T-helper 17 cell (primary cell): ENCODE measurements at places on chromosomes 1 and 21. TPM values are rescaled to one million over a fixed set of nuclear protein-coding genes. Genes with fewer than 3 reads are reported as not detected.

GRCh38 chr1:228110556-228110955 lies 1.5 kb upstream of the MRPL55 start:
- peaks cover 8% of the 10 kb centered on the region for H3K4me1 ChIP-seq
- no peak overlapping the region for H3K4me3 ChIP-seq
- H3K27ac ChIP-seq, result peak overlapping the region; percentile 85
- H3K27me3 ChIP-seq, result no peaks in the 10 kb centered on the region
- no peaks in the 10 kb centered on the region for H3K36me3 ChIP-seq
- no peak for DNase-seq

DNA sequence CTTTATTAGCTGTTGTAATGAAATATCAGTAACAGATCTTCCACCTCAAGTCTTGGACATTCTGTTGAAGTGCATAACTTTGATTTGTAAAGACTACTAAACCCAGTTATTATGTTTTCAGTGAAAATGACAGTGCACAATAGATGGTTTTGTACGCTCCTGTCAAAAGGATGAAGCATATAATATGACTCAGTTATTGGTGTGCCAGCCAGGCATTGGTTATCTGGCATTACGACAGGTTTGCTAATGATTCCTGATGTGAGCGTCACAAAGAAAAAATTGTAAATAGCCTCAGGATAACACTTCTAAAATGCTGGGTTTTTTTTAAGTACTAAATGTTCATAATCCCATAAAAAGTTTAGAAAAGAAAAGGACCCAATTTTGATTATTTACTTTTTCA lies 147.9 kb downstream of the MAGI3 start:
- no peak overlapping the region for H3K27ac ChIP-seq
- no peaks in the 10 kb centered on the region for H3K4me1 ChIP-seq

GRCh38 chr1:184811439-184812111 lies 56.9 kb upstream of the EDEM3 start:
- no peaks in the 10 kb centered on the region for H3K27me3 ChIP-seq
- H3K4me3 ChIP-seq, result no peak overlapping the region
- peaks cover 4% of the 10 kb centered on the region for H3K4me1 ChIP-seq
- peak overlapping the region; percentile 83 for H3K27ac ChIP-seq

GRCh38 chr21:37117204-37117603 lies 44.1 kb downstream of the TTC3 start:
- H3K4me3 ChIP-seq, result no peak overlapping the region
- peaks cover 4% of the 10 kb centered on the region for H3K36me3 ChIP-seq
- H3K4me1 ChIP-seq, result peaks cover 16% of the 10 kb centered on the region
- H3K27ac ChIP-seq, result no peak overlapping the region
- H3K27me3 ChIP-seq, result no peaks in the 10 kb centered on the region

GRCh38 chr1:231800108-231800507 lies 173.5 kb downstream of the DISC1 start:
- peaks cover 3% of the 10 kb centered on the region for H3K36me3 ChIP-seq
- H3K27me3 ChIP-seq, result no peaks in the 10 kb centered on the region
- no peak for DNase-seq
- H3K27ac ChIP-seq, result no peak overlapping the region
- H3K4me1 ChIP-seq, result peaks cover 2% of the 10 kb centered on the region
- H3K4me3 ChIP-seq, result no peak overlapping the region

DNA sequence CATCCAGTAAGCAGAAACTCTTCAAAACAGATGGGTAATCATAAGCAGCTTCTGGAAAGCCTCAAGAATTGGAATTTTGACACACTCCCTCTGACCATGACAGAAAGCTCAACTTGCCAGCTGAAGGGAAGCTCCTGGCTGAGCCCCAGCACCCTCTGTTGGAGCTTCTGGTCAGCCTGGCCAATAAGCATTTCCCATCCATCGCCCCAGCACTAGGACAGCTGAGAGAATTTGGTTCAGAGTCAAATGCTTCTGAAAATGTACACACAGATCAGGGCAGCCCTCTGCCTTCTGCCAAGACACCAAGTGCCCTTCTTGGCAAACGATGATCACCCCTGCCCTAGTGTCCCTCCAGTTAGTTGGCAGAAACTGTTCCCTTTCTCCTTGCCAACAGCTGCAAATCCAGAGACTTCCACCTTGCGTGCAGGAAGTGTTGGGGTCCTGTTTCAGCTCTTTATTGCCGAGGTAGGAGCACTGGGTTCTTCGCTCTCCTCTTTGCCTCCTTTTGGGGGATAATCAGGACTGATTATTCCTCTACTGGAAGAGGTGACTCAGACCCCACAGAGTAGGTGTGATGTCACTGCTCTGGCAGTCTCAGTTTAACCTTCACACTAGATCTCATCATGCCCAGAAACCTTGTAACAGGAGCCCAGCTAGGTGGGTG lies 11.9 kb downstream of the PIGV start:
- H3K4me3 ChIP-seq, result peak overlapping the region; percentile 62
- peak overlapping the region; percentile 92 for H3K27ac ChIP-seq
- DNase-seq, result no peak
- H3K27me3 ChIP-seq, result no peaks in the 10 kb centered on the region
- peaks cover 26% of the 10 kb centered on the region for H3K4me1 ChIP-seq

DNA sequence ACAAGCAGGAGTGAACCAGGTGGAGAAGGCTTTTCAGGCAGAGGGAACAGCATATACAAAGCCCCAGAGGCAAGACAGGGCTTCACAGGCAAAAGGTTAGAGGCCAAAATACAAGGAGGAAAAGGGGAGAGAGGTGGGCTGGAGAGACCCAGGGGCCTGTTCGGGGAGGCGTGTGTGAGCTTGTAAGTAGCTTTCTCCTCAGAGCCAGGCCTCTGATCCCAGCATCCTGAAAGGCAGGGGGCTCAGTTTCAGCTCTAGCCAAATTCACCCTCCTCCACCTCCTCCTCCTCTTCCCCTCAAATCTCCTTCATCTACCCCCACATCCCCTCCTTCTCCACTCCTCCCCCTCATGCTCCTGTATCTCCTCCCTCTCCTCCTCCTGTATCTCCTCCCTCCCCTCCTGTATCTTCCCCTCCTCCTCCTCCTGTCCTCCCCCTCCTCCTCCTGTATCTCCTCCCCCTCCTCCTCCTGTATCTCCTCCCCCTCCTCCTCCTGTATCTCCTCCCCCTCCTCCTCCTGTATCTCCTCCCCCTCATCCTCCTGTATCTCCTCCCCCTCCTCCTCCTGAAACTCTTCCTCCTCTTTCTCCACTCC lies 148.6 kb downstream of the ST6GALNAC5 start:
- peaks cover 2% of the 10 kb centered on the region for H3K4me1 ChIP-seq
- no peak overlapping the region for H3K27ac ChIP-seq
- DNase-seq, result no peak
- peaks cover 28% of the 10 kb centered on the region for H3K27me3 ChIP-seq
- H3K36me3 ChIP-seq, result no peaks in the 10 kb centered on the region

DNA sequence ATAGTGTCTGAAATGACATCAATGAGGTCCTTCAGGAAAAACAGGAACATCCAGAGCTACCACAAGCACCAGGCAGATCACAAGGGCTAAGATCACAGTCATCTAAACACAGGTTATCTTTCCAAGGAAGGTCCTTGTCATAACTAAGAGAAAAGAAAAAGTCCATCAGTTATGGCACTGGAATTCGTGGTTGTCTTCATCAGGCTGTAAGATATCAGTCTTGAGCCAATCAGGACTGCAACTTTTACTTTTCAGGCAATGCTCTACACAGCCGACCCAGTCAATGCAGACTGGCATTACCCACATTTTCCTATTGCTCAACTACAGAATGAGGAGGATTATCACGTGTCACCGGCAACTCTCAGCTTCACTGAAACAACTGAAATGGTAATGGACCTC lies 26.4 kb downstream of the SORT1 start:
- H3K4me1 ChIP-seq, result peaks cover 11% of the 10 kb centered on the region
- no peak for DNase-seq
- peaks cover 46% of the 10 kb centered on the region for H3K27me3 ChIP-seq

RGS8 gene
- total RNA-seq, result not detected

- H3K36me3 ChIP-seq, result peaks cover 3% of the 10 kb centered on the region
- no peaks in the 10 kb centered on the region for H3K27me3 ChIP-seq
- H3K27ac ChIP-seq, result peak overlapping the region; percentile 43
- no peak for DNase-seq
These were observed 40.3 kb downstream of the KIF1B start for GRCh38 chr1:10250663-10251062.

- no peak overlapping the region for H3K27ac ChIP-seq
- no peak for DNase-seq
- no peaks in the 10 kb centered on the region for H3K36me3 ChIP-seq
These were observed 339.7 kb downstream of the PTPRC start for GRCh38 chr1:198978523-198978922.

DNA sequence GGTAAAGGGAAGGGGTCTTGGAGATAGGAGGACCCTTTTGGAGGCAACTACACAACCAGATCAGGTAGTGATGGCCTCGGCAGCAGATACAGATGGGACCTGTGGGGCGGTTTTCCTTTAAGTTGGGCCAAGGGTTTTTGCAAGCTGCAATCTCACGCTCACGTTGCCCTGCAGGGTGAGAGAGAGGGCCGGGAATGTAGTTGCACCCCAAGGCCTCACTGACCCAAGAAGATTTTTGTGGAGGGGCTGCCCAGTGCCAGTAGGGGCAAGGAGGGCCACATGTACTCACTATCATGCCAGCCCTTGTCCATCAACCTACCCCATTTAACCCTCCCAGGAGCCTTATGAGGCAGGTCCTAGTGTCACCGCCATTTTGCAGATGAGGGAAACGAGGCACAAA lies 57.7 kb upstream of the SELENON start:
- DNase-seq, result no peak
- no peaks in the 10 kb centered on the region for H3K27me3 ChIP-seq
- no peak overlapping the region for H3K27ac ChIP-seq
- H3K4me3 ChIP-seq, result no peak overlapping the region

RIPPLY3 gene
- not detected for total RNA-seq

SERPINC1 gene
- total RNA-seq, result not detected

LRRC8C gene
- total RNA-seq, result 46.0 TPM

- H3K27me3 ChIP-seq, result peaks cover 74% of the 10 kb centered on the region
- H3K4me3 ChIP-seq, result no peak overlapping the region
- no peaks in the 10 kb centered on the region for H3K4me1 ChIP-seq
These were observed 11.5 kb downstream of the FCRL5 start for GRCh38 chr1:157540852-157541251.

DNA sequence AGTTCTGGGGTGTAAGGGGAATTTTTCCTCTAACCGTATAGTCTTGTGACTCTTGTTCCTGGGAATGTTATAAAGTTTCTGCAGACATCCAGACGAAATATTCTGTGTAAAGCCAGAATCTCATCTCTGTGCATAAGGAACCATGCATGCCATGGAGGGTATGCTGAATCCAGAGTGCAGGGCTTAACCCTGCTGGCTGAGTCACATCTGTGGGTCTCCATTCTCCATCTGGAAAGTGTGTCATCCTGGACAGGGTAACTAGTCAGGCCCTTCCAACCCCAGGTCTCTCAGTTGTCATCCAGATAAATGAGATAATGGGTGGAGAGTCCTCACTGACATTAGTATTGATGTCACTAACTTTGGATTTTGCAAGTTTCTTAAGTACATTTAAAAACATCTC lies 48.8 kb downstream of the ATP5PO start:
- H3K27ac ChIP-seq, result no peak overlapping the region
- peaks cover 2% of the 10 kb centered on the region for H3K36me3 ChIP-seq
- H3K4me1 ChIP-seq, result peaks cover 2% of the 10 kb centered on the region
- no peak overlapping the region for H3K4me3 ChIP-seq

- DNase-seq, result no peak
- no peaks in the 10 kb centered on the region for H3K27me3 ChIP-seq
- H3K4me3 ChIP-seq, result no peak overlapping the region
- H3K4me1 ChIP-seq, result peaks cover 6% of the 10 kb centered on the region
- H3K27ac ChIP-seq, result no peak overlapping the region
These were observed 180.3 kb upstream of the DMRTA2 start for GRCh38 chr1:50603274-50604271.

CD2 gene
- 152 TPM for total RNA-seq

DNA sequence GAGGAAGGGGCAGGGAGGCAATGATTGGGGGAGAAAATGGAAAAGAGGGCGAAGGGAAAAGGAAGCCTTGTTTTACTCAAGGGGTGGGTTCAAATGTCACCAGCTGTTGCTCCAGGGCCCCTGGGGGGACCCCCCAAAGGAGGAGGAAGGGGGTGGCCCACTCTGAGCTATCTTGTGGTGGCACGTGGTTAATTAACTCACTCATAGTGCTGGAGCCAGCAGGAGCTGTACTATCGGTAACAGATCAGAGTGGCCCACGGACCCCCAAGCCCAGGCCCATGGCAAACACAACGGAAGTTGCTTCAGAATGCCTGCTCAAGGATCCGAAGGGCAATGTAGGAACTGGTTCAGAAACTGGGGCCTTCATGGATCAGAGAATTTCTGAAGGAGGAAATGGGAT lies 7.2 kb downstream of the TFF2 start:
- H3K4me3 ChIP-seq, result no peak overlapping the region
- H3K36me3 ChIP-seq, result no peaks in the 10 kb centered on the region
- H3K27ac ChIP-seq, result no peak overlapping the region
- no peaks in the 10 kb centered on the region for H3K4me1 ChIP-seq
- H3K27me3 ChIP-seq, result no peaks in the 10 kb centered on the region

ZDHHC18 gene
- total RNA-seq, result 71.2 TPM

- DNase-seq, result no peak
- peaks cover 9% of the 10 kb centered on the region for H3K27me3 ChIP-seq
- no peaks in the 10 kb centered on the region for H3K36me3 ChIP-seq
- H3K27ac ChIP-seq, result no peak overlapping the region
These were observed 449.1 kb upstream of the KAZN start for GRCh38 chr1:14149431-14149830.

SPRR1A gene
- not detected for total RNA-seq

SPRR2A gene
- not detected for total RNA-seq

COL24A1 gene
- 3.3 TPM for total RNA-seq

OR10Z1 gene
- total RNA-seq, result not detected

DNA sequence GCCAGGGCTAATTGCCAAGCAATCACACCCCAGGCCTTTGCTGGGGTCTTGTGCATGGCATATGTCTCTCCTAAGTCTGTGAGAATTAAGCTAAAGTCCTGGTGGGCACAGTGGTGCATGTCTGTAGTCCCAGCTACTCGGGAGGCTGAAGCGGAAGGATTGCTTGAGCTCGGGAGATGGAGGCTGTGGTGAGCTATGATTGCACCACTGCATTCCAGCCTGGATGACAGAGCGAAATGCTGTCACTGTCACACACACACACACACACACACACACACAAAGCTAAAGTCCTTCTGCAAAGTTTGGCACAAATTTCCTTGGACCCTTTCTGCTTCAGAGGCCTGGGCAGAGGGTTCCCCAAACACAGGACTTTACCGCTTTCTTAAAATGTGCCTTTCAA lies 31.3 kb upstream of the DNAJC11 start:
- peaks cover 14% of the 10 kb centered on the region for H3K27me3 ChIP-seq
- no peak for DNase-seq
- H3K4me3 ChIP-seq, result no peak overlapping the region

PAPPA2 gene
- 0.73 TPM for total RNA-seq

- no peak for DNase-seq
- no peaks in the 10 kb centered on the region for H3K36me3 ChIP-seq
- H3K4me1 ChIP-seq, result no peaks in the 10 kb centered on the region
- no peak overlapping the region for H3K4me3 ChIP-seq
- H3K27me3 ChIP-seq, result no peaks in the 10 kb centered on the region
- H3K27ac ChIP-seq, result no peak overlapping the region
These were observed 1005.4 kb downstream of the ADGRL2 start for GRCh38 chr1:82806133-82806532.

GRCh38 chr1:4262665-4263064 lies 362.6 kb upstream of the C1orf174 start:
- no peaks in the 10 kb centered on the region for H3K4me1 ChIP-seq
- DNase-seq, result no peak
- H3K4me3 ChIP-seq, result no peak overlapping the region
- peaks cover 1% of the 10 kb centered on the region for H3K36me3 ChIP-seq
- peaks cover 9% of the 10 kb centered on the region for H3K27me3 ChIP-seq

CDA gene
- total RNA-seq, result 1.1 TPM
